Esophagus squamous epithelium (tissue), 5 donors: ENCODE measurements at places on chromosomes 12 and 14.

DNA sequence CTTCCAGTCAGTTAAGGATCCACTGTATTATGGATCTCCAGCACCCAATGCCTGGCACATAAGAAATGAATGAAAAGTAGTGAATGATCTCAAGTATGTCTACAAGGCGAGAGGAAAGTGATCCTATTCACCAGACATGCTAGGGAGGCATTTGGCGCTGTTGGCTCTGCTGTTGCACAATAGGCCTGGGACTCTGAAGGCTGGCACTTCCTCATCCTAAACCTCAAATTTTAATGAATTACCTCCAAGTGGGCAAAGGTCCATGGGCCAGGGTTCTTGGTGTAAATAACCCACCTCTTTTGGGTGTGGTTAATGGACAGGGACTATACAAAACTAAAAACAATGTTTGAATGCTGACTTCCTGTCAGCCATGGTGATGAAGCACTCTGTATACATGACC is 173.4 kb upstream of the PZP start:
- H3K27me3 ChIP-seq = no peaks in the 10 kb centered on the region
- no peaks in the 10 kb centered on the region for H3K4me1 ChIP-seq
- no peaks in the 10 kb centered on the region for H3K36me3 ChIP-seq
- DNase-seq = no peak
- no peak overlapping the region for H3K4me3 ChIP-seq

- no peak overlapping the region for H3K4me3 ChIP-seq
- no peak for DNase-seq
- no peaks in the 10 kb centered on the region for H3K4me1 ChIP-seq
- no peaks in the 10 kb centered on the region for H3K36me3 ChIP-seq
- H3K27ac ChIP-seq = no peak overlapping the region
Observed at GRCh38 chr12:39503439-39503838, 60.5 kb upstream of the KIF21A start.

- peaks cover 22% of the 10 kb centered on the region for H3K4me1 ChIP-seq
- H3K27ac ChIP-seq = peak overlapping the region; percentile 89
Observed at GRCh38 chr12:55997535-55997859, 421 bp downstream of the SUOX start.

GRCh38 chr14:28746247-28746646 is 20.3 kb upstream of the FOXG1 start:
- no peak for DNase-seq
- H3K27ac ChIP-seq = no peak overlapping the region
- H3K4me3 ChIP-seq = no peak overlapping the region
- H3K36me3 ChIP-seq = no peaks in the 10 kb centered on the region

- H3K4me3 ChIP-seq = no peak overlapping the region
- no peaks in the 10 kb centered on the region for H3K36me3 ChIP-seq
- H3K27ac ChIP-seq = no peak overlapping the region
- no peaks in the 10 kb centered on the region for H3K27me3 ChIP-seq
- DNase-seq = no peak
Observed at GRCh38 chr14:95374239-95374997, 54.7 kb upstream of the CLMN start.

- no peaks in the 10 kb centered on the region for H3K36me3 ChIP-seq
- DNase-seq = no peak
- no peak overlapping the region for H3K4me3 ChIP-seq
- peaks cover 68% of the 10 kb centered on the region for H3K4me1 ChIP-seq
Observed at GRCh38 chr14:35333797-35334743, 41.9 kb downstream of the PSMA6 start.

DNA sequence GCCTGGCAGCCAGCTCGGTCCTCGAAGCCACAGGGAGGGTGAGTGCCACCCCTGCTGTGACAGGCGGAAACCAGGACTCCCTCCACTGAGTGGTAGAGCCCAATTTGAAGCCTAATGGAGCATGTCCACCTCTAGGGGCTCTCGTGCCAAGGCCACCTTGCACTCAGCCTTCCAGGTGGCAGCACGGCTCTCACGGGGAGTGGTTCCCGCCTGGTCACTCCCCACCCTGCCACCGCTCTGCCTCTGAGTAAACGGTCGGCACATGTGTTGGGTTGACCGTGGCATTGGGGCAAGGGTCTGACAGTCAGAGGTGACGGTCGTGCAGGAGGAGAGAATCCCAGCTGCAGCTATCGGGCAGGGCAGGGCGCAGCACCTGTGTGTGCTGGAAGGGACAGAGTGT is 34.8 kb downstream of the IL31 start:
- H3K4me3 ChIP-seq = no peak overlapping the region
- H3K27me3 ChIP-seq = no peaks in the 10 kb centered on the region
- no peak overlapping the region for H3K27ac ChIP-seq
- peaks cover 22% of the 10 kb centered on the region for H3K36me3 ChIP-seq
- no peaks in the 10 kb centered on the region for H3K4me1 ChIP-seq

- H3K4me3 ChIP-seq = no peak overlapping the region
- DNase-seq = no peak
- H3K36me3 ChIP-seq = peaks cover 61% of the 10 kb centered on the region
Observed at GRCh38 chr12:111803851-111804250, 37.1 kb downstream of the ALDH2 start.

DNA sequence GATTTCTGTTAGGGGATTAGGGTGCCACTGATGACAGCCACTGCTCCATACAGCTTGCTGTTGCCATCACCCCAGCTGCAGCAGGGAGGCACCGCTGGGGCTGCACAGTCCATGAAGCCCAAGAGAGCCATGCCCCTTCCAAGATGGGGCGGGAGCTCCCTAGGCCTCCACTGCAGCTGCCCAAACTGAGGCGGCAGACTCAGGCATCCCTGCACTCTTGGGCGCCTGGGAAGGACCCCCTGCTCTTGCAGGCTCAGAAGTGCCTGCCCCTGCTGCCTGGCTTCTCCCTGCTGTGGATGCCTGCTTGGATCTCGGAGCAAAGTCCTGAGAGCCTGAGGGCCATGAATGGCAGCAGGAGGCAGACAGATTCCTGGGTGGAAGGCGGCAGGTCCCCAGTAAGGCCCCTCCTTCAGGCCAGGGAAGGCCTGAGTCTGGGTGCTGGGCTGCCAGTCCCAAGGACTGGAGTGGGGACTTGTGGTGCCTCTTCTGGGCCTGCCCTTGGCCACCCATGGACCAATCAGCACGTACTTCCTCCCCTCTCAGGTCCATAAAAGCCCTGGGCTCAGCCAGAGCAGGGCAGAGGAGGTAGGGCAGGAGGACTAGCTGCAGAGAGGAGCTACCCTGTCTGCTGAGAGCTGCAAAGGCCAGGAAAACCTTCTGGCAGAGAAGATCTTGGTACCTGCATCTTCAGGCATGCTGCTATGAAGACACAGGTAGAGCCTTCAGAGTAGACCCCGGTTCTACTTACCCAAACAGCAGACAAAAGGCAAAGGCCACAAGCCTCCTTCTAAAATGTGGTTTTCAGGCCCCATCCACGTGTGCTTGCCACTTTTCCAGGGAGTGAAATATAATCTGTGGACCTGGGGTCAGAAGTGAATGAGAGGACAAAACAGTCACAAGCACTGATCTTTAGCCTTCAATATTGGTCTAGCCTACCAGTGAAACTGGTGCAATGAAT is 30.0 kb upstream of the STK38L start:
- H3K4me3 ChIP-seq = no peak overlapping the region
- no peak for DNase-seq
- H3K4me1 ChIP-seq = no peaks in the 10 kb centered on the region
- H3K27ac ChIP-seq = no peak overlapping the region

GRCh38 chr12:51895378-51896135 is 7.7 kb downstream of the ANKRD33 start:
- no peak for DNase-seq
- H3K27ac ChIP-seq = no peak overlapping the region
- no peak overlapping the region for H3K4me3 ChIP-seq
- H3K36me3 ChIP-seq = no peaks in the 10 kb centered on the region
- peaks cover 34% of the 10 kb centered on the region for H3K4me1 ChIP-seq

DNA sequence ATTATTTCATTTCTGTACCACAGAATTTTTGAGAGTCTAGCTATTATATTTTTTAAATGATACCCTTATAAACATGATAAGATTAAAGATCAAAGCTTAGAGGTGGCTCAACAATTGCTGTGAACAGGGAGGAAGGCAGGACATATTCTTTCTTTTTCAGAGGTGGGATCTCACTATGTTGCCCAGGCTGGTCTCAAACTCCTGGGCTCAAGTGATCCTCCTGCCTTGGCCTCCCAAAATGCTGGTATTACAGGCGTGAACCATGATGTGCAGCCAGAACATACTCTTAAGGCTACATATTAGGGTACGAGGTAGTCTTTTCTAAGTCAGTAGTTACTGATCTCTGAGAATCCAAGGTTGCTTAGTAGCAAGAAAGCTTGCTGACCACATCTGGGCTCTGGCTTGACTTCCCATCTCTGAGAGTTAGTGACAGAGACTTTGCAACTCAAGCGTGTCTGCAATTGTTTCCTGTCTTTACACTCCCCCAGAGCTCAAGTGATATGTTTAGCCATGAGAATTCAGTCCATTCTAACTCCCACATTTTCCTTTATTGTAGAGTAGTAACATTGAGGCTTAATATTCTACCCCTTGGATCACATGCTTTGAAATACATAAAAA is 8.6 kb downstream of the RAB5B start:
- no peak overlapping the region for H3K27ac ChIP-seq
- H3K36me3 ChIP-seq = peaks cover 11% of the 10 kb centered on the region
- no peak for DNase-seq

DNA sequence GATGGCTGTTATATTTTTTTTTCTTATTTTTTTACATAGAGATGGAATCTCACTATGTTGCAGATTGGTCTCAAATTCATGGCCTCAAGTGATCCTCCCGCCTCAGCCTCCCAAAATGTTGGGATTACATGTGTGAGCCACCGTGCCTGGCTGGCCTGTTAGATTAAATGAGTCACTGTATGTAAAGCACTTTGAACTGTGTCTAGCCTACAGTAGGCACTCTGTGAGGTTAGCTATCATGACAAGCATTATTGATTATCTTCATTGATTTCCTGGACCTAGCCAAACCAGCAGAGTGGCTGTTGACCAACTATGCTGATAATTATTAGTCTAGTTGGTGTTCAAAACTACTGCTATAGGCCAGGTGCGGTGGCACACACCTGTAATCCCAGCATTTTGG is 42.6 kb downstream of the ARF6 start:
- no peak overlapping the region for H3K4me3 ChIP-seq
- H3K27ac ChIP-seq = no peak overlapping the region
- no peaks in the 10 kb centered on the region for H3K27me3 ChIP-seq
- no peak for DNase-seq

- no peaks in the 10 kb centered on the region for H3K36me3 ChIP-seq
- DNase-seq = no peak
- H3K27ac ChIP-seq = no peak overlapping the region
- no peaks in the 10 kb centered on the region for H3K27me3 ChIP-seq
Observed at GRCh38 chr14:99145307-99145706, 126.7 kb downstream of the BCL11B start.

- no peaks in the 10 kb centered on the region for H3K27me3 ChIP-seq
- DNase-seq = no peak
- H3K4me3 ChIP-seq = no peak overlapping the region
- H3K36me3 ChIP-seq = no peaks in the 10 kb centered on the region
- H3K27ac ChIP-seq = no peak overlapping the region
Observed at GRCh38 chr12:24396224-24396623, 446.8 kb upstream of the SOX5 start.
